ENCODE measurements at places on chromosomes 13 and 19.

DNA sequence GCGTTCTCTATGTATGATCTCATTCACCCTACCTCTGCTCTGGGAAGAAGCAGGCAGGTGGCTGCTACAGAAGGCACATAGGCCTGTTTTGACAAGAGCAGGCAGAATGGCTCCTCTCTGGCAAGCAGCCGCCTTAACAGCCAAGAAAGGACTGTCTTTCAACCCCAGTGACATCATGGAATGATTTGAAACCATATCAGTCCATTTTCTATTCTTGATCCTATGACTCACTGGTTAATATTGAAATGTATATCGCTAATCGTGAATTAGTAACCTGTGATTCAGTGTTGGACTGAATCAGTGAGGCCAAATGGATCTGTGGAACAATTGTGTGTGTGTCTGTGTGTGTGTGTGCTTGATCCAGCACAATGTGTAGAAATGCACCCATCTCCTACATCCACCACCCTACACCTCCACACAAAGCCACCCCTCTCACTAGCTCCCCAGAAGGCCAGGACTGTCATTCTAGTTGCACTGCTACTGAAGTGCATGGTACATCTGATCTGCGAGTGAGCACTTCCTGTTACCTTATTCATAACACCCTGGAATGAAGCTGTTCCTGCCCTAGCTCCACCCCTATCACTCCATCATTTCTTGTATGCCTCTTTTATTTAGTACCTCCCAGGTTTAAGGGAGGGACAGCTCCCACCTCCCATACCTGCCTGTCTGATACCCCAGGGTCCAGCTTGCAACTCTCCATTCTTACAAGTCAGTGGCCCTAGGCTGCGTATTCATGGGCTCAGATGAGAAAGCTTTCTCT is 460.0 kb downstream of the FOXO1 start:
- no peak for DNase-seq

- no peak for DNase-seq
Measured at GRCh38 chr13:27665333-27665732, 43.6 kb downstream of the POLR1D start.

DNA sequence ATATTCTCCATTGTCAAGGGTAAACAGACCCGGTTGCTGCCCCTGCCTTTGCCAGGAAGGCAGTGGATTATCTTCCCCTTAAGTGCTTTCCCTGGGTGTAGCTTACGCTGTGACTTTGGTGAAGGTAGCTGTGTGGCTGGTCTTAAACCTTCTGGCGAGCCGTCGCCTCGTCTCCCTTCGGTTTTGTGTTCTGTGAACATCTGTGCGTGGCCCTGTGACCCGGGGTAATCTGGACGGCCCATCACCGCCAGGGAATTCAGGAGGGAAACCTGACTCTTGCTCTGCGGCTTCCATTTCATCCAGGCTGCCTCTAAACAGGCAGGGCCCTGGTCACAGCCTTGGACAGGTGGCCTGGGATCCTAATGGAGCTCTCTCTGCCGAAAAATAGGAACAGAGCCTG is 78.7 kb downstream of the SHISA2 start:
- DNase-seq, result no peak

GRCh38 chr19:49408816-49409440 is 14.3 kb downstream of the PTH2 start:
- no peak for DNase-seq

GRCh38 chr19:15037586-15037985 is 11.7 kb upstream of the CASP14 start:
- DNase-seq, result no peak

DNA sequence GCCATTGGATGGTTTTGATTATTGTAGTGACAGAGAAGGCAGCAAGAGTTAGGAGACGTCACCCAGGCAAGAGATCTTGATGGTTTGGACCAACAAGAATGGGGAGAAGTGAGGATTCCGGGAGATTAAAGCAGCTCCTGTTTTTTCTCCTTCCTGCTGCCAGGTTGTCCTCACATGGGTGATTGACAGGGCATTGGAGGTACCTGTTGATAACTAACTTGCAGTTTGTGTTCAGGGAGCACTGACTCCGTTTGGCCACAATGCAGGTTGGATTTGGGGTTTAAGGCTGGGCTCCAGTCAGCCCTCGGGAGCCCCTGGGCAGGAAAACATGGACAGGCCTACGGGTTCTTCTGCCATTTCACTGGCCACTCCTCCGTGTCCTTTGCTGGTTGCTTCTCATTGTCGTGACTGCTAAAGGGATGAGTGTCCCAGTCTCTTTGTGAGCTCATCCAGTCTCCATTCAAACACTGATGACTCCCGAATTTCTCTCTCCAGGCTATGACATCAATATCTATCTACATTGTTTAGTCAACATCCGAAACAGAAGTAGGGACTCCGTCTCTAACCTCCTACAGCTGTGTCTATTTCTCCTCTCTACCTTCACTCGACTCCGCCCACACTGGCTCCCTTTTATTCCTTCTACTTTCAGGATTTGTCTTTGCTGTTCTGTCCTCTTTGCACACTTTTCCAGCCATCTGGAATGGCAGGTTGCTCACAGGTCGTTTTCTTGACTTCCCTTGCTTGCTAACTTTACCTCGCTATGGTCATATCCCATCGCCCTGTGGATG is 1.3 kb upstream of the PTOV1 start:
- no peak for DNase-seq

GRCh38 chr13:110183910-110184309 is 123.0 kb downstream of the COL4A1 start:
- DNase-seq, result no peak

Data from activated T-helper 1 cell treated with anti-CD3 and anti-CD28 coated beads, Interleukin-2, amount 50 U/mL, for 16 hours (primary cell).